ENCODE measurements at places on chromosomes 16 and 17.

DNA sequence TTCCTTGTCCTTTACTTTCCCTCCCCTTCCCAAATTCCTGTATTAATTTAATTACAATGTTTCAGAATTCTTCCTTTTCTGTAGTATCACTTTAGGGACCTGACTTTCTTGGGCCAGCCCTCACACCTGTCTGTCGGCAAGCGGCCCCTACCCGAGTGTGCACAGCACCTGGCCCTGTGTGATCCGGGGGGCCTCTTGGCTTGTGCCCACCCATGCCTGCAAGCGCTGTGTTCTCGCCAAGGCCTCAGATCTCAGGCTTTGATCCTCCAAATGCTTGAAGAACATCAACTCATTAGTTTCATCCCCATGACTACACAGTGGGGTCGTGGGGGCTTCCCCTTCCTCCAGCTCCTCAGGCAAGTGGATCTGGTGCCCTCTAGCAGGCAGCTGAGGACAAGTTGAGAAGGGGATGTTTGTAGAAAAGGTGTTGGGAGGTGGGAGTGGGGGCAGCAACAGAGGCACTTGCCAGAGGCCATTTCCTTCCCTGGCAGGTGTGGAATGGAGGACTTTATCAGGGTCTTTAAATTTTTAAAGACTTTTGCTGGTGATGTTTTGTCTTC lies 15.7 kb upstream of the CDH3 start:
- DNase-seq = no peak

DNA sequence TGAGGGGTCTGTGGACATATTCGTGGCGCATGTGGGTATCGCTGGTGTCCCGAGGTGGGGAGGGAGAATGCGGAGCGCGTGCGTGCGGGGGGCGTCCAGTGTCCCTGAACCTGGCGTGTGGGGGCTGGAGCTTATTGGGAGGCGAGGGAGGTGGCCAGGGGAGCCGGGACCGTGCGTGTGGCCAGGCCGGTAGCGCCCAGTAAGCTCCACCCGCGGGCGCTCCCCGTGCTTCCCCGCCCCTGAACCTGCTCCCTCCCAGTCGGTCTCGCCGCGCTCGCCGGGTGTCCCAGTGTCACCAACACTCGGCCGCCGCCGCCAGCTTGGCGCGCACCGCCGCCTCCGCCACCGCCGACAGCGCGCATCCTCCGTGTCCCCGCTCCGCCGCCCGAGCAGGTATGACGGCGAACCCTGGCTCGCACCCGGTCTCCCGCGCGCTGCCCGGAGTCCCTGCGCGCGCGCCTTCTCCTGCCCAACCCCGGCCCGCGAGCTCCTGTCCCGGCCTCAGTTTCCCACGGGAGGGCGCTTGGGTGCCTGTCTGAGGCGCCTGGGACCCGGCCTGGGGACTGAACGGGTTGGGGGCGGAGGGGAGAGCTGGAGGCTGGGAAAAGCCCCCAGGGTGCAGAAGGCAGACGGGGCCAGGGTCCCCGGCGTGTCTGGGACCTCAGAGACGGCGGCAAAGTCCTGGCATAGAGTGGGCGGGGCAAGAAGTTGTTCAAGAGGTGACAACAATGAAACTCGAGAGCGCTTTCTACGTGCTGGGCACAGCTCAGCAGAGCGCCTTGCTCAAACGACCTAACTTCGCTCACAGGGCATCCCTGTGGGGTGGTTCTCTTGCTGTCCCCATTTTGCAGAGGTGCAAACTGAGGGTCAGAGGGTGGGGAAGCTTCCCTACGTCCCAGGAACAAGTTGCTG lies at the start of gene SCNN1B:
Gene SCNN1B, plus strand, starts transcription at position 258 of the 912 bp plus-strand sequence. CDS start 46,298 bp downstream, outside the sequence.
- no peak for DNase-seq

GRCh38 chr16:4623593-4623992 lies 1.0 kb upstream of the MGRN1 start:
- DNase-seq = no peak

GRCh38 chr17:45940293-45940692 lies 45.9 kb downstream of the MAPT start:
- DNase-seq = no peak

- DNase-seq = no peak
Observed at GRCh38 chr17:65627108-65627507, 65.7 kb upstream of the AXIN2 start.

- no peak for DNase-seq
Observed at GRCh38 chr16:90046971-90047713, 27.9 kb upstream of the DBNDD1 start.

DNA sequence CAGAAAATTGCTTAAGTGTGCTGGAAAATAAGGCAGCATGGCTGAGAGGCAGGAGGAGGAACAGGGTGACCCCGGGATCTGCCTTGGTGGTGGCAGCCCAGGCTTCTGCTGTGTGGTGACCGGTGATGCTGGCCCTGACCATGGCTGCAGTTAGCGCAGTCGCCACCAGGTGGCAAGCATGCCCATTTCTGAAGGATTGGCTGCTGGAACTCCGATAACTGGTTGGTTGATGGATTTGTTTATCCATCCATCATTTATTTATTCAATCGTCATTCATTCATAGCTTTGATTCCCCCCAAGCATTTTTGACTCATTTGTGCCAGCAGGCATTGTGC lies 29.1 kb upstream of the ITGA3 start:
- peak; percentile 70 for DNase-seq

DNA sequence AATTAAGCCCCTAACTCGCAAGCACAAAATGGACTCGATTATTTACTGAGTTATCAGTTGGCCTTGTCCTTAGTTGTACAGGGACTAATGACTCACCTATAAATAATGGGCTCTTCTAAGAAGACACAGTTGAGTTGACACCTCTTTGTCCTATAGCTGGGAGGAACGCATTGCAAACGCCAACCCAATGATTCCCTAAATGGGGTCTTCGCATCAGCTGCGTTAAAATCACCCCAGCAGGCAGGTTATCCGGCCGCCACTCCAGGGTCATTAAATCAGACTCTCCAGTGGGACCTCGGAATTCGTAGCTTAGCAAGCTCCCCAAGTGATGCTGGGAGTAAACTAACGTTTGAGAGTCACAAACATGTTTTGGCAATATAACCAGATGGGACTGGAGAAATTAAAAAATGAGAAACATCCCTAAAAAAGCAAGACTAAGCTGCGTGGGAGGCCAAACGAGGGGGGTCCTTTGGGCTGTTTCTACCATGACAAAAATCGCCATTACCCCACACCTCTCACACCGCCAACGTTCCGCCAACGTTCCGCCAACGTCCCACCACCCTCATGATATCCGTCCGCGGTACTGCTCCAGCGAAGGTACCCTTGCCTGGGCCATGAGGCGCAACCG lies 932 bp upstream of the NFE2L1 start:
- no peak for DNase-seq

- no peak for DNase-seq
Observed at GRCh38 chr16:57585051-57585687, 42.7 kb downstream of the ADGRG5 start.

DNA sequence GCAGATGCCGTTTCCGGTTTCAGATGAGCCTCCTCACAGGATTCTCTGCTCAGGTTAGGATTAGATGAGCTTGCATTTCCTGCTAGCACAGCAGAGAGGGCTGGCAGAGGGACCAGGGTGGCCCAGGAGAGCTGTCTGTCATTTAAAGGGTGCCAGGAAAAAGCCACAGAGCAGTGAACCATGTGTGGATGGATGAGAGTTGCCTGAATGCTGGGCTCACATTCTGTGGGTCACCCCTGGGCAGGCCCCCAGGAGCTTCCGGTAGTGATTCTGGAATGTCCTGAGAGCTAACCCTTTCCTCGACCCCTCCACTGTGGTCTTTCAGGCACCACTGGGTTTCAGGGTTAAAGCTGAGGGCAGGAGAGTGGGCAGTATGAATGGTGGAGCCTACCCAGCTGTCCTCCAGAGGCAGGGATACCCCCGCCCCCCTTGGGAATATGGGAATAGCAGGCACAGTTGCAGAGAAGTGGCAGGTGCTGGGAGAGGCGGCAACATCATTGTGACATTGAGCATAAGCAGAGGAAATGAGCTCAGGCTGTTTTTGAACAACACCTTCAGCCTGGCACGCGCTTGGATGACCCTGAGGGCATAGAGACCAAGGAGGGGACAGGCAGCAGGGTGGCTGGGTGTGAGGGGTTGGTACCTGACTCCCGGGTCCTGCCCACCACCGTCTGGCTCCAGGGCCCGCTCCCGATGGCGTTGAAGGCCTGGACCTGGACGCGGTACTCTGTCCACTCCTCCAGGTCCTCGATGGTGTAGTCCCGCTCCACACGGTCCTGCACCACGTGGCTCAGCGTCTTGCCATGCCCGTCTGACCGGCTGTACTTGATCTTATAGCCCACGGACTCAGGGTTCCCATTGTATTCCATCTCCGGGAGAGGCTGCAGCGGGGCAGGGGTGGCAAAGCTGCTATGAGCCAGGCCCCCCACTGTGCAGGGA lies 83.0 kb upstream of the CDC42EP4 start:
- no peak for DNase-seq

- no peak for DNase-seq
Observed at GRCh38 chr17:4711661-4712181, 1.3 kb downstream of the ARRB2 start.

DNA sequence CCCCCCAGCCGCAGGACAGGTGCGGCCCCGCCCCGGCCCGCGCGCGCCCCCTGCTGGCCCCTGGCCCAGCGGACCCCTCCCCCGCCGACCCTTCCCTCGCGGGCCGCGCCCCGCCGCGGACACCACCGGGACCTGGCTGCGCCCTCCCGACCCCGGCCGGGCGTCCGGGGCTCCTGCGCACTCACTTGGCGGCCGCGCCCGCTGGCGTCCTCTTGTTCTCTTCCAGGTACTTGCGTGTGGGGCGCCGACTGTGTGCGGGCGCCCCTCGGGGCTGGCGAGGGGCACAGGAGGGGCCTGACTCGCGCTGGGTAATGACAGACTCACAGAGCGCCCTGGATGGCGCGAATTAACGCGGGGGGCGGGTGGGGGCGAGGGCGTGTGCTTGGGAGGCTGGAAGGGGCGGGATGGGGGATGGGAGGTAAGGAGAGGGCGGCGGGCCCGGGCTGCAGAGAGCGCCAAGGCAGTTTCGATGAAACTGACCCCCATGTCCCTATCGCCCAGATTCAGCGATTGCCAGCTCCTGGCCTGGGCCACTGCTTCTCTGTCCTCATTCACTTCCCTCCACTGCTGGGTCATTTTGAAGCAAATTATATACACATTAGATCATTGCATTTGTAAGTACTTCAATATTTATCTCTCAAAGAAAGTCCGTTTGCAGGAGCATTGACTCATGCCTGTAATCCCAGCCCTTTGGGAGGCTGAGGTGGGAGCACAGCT lies 445 bp upstream of the DBNDD1 start:
- DNase-seq = peak; percentile 25

GRCh38 chr17:82386255-82386831 lies 14.8 kb downstream of the UTS2R start:
- DNase-seq = no peak

DNA sequence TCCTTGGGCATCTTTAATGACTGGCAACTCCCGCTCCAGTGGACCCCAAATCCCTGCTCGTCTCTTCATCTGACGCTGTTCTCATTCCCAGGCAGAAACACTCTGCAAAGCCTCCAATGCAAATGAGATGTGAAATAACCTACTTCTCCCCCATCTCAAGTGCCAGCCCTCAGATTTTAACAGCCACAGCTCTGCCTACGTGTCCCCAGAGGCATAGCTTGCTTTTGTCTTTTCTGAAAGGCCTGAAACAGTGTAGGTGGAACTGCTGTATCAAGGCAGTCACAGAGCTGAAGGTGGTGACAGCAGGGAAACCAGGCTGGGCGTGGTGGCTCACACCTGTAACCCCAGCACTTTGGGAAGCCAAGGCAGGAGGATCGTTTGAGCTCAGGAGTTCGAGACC lies 14.7 kb downstream of the RPH3AL start:
- DNase-seq = no peak

- no peak for DNase-seq
Observed at GRCh38 chr16:14098081-14098480, 27.0 kb downstream of the MRTFB start.

DNA sequence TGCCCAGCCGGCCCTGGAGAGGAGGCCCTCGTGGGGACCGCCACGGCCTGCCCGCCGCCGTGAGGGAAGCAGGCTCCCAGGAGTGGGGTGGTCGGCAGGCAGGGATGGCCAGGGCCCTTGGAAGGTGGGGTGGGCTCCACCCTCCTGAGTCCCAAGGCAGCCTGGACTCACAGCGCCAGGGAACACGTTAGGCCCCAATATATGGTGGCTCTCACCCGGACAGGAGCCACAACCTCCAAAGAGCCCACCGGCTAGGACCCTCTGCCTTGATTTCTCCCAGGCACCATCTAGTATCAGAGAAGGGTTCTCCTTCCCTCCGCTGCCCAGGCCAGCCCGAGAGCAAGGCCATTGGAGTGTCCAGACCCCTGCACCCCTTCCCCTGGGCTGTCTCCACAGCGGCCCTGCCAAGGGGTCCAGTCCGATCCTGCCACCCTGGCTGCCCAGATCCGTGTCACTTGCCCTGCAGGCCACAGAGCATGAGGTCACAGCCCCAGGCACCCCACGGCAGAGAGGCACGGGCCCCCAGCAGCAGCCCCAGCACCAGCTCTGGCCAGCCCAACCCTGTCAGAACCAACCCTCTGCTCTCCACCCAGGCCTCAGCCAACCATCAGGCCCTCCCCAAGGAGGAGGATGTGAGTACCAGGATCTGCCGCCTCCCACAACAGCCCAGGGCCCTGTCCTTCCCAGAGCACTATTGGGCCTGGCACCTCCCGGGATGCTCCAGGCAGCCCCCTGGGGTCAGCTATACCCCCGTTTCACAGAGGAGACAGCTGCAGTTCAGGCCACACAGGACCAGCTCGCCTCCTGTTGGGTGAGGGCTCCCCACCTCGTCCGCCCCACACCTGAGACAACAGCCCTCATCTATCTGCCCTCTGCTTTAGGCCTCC lies 1.1 kb upstream of the AXIN1 start:
- DNase-seq = no peak

- DNase-seq = no peak
Observed at GRCh38 chr17:70104791-70105523, 29.9 kb downstream of the KCNJ16 start.

DNA sequence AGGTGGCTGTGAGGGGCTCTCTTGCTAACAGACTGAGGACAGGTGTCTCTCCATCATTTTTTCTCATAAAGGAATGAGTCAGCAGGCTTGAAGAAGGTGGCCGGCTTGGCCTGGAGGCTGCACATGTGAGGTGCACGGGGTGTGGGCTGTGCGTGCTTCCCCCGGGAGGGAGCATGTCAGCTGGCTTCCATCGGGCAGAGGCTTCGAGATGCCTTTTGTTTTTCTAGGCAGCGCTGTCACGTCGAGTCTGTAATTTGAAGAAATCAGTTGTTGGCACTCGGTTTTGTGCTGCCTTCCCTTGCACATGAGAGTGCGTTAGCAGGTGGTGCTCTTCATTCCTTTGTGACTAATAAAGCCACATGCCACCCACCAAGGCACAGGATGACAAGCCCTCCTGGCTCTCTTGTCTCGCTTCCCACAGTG lies 89.7 kb downstream of the NPIPB11 start:
- no peak for DNase-seq

DNA sequence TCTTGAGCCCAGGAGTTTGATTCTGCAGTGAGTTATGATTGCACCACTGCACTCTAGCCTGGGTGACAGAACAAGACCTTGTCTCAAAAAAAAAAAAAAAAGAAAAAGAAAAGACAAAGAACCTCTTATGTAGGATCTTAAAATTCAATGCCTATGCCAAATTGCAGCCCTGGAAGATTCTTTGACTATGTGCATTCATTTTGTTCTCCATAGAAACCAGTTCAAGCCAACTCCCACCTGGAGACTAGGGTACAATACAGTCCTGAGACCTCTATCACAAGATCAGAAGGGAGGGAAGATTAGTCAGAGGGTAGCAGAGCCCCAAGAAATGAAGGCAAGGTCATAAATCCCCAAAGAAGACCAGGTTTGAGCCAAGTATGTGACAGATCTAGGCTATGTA lies 90.6 kb upstream of the HAS3 start:
- DNase-seq = no peak

Data from activated T-helper 9 cell treated with anti-CD3 and anti-CD28 coated beads, Interleukin-2, amount 50 U/mL, for 16 hours (primary cell).